ENCODE measurements at places on chromosomes 16 and 17. TPM values are rescaled to one million over a fixed set of nuclear protein-coding genes. Genes with fewer than 3 reads are reported as not detected.

- DNase-seq, result no peak
These were observed 6.8 kb downstream of the ACD start for GRCh38 chr16:67653128-67653788.

DNA sequence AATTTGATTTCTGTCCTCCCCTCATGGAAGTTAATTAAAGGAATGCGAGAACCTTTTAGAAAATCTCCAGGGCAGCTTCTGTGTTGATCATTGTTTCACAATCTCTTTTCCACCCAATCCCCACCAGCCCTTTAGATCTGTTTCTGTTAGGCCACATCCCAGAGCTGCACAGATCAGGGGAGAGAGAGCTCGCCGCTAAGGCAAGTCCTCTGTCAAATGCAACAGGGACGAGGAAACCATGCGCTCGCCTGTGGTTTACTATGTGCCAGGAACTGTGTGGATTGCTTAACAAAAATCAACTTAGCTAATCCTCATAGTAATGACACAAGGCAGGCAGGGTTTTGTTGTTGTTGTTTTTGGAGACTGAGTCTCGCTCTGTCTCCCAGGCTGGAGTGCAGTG lies 115.4 kb downstream of the SALL1 start:
- no peak for DNase-seq

GRCh38 chr17:46212634-46213435 lies 19.6 kb upstream of the KANSL1 start:
- DNase-seq, result no peak

DNA sequence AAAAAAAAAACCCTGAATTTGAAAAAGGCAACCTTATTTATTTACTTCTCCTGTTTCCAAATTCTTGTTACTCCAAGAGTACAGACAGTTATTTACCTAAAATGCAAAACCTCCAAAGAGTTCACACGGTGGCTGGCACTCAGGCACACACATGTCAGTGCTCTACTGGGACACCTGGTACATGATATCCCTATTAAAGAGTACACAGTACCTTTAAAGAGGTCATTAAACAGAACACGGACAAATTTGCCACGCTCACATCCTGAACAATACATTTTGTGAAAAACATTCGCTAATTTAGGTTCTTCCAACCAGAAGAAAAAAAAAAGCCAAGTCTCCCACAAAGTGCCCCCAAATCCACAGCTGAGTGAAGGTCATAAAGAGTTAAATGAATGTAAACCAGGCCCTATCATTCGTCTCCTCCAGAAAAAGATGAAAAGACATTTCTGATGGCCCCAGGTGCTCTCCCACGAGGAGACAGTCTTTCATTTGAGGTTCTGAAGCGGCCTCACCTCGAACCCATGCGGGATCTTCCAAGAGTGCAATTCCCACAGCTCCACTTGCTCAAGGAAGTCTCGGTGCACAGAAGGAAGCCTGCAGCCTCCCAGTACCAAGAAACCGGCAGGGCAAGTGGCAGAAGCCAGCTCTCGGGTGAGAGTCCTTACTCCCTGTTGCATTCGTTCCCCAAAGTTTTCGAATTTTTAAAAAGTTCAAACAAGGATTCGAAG lies 993 bp downstream of the ERN1 start:
- no peak for DNase-seq

GRCh38 chr16:52634104-52634503 lies 87.2 kb upstream of the TOX3 start:
- no peak for DNase-seq

- no peak for DNase-seq
These were observed 17.6 kb downstream of the CDK5R1 start for GRCh38 chr17:32504166-32504990.

- DNase-seq, result peak; percentile 95
These were observed 943 bp upstream of the COTL1 start for GRCh38 chr16:84618581-84619460.

- DNase-seq, result no peak
These were observed 152.5 kb downstream of the LGALS9B start for GRCh38 chr17:20314834-20315233.

DNA sequence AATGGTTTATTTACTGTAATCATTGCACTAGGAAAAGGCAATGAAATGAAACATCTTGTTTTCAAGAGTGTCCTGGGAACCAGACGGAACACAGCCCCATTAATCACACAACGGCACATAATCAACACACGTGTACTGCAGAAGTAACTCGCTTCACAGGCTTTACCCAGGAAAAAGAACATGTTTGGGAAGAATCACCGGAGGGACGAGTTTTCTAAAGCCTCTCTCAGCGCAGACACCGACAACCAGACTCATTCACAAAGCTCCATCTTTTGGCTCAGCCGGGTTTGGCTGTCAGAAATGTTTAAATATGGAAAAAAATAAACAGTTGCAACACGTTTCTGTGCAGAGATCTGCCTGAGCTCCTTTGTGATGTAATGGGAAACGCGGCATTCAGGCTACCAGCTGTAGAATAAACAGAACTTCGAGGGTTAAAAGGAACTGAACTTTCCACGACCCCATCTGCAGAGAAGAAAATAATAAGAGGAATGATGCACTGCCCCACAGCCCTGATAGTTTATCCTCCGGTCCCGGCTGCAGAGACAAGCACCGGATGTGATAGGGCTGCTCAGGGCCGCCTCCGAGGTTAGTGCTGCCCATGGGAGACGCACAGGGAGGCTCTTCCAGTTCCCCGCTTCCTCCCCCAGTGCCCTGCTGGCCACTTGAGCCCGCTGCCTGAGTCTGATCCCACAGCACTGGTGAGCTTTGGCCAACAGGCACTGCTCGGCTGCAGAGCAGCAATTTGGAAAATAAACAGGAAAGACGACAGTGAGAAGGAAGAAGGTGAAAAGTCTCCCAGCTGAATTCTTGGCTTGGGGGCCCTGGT lies 119.8 kb downstream of the HIC1 start:
- DNase-seq, result no peak

DNA sequence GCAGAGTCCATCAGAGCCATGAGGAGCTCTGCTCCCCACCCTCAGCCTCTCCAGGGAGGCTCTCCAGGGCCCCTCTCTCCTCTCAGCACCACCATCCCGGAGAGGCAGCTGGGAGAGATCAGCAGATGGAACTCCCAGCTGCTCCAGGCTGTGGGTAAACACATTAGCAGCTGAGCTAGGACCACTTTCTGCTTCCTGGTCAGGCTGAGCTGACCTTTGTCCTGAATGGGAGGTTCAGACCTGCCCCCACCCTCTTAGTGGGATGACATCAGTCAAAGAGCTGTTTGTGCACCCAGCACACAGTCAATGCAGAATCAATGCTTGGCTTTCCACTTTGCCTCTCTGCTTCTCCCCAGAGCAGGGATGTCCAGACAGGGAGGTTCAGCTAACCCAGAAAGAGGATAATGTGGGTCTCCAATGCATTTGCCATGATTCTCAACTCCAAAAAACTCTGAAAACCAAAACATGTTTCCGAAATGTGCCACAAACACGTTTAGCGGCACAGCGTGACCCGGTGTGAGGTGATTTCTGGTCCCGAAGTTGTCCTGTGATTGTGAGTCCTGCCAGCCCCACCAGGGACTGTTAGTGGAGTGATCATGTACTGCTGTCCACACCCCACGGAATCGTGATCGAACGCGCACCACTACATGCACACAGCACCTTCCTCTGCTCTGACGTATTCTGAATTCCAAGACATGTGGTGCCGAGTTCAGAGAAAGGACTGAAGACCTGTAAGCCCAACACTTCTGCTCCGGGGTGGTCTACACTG lies 6.7 kb downstream of the GPR142 start:
- DNase-seq, result no peak

DNA sequence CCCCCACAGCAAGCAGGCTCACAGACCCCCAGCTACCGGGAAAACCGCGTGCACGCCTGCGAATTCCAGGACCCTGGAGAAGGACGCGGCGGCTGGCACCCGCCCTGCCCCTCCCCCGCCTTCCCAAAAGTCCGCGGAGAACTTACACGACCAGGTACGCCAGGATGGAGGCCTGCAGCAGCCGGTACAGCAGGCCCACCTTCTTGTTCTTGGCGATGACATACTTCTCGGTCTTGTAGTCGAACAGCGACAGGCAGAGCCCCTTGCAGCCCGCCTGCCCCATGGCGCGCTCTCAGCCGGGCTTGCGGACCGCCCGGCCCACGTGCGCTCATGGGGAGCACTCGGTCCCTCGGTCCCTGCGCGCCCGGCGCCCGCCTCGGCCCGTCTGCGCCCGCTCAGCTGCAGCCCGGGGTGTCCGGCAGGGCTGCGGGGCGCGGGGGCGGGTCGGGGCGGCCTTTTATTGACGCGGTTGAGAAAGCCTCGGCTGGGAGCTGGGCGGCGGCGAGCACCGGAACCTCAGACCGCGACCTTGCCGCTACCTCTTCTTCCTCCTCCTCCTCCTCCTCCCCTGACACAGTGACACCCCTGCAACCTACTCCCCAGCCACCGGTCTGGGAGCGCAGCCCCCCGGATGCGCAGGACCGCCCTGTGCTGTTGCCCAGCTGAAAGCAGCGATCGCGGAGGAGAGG lies at the start of gene P2RX5:
TSS of gene P2RX5 (minus strand) at position 433 of the 689 bp plus-strand sequence. CDS start at position 283, 150 bp downstream.
- DNase-seq, result no peak

- DNase-seq, result no peak
These were observed 46.5 kb downstream of the STX8 start for GRCh38 chr17:9529033-9529700.

GRCh38 chr17:19249681-19250080 lies 12.5 kb downstream of the EPN2 start:
- DNase-seq, result no peak

- no peak for DNase-seq
These were observed 35.3 kb downstream of the SOCS3 start for GRCh38 chr17:78324391-78325075.

CPHXL2 gene
- not detected for total RNA-seq

DNA sequence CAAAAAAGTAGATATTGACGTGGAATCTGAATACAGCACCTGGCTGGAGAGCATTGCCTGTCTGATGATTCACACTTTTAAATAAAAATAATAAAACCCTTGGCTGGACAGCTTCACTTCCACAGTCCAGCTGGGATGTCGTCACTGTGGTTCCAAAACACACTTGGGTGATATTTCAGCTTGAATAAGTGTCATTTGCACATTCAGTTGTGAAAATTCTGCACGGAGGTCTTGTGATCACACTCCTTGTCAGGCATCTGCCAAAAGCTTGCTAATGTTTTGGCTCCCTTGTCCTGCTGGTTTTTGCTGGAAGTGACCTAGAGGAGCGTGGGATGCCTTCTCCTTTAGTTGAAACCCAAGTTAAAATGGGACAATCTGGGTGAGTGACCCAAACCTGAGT lies 60.7 kb downstream of the PCTP start:
- no peak for DNase-seq

DNA sequence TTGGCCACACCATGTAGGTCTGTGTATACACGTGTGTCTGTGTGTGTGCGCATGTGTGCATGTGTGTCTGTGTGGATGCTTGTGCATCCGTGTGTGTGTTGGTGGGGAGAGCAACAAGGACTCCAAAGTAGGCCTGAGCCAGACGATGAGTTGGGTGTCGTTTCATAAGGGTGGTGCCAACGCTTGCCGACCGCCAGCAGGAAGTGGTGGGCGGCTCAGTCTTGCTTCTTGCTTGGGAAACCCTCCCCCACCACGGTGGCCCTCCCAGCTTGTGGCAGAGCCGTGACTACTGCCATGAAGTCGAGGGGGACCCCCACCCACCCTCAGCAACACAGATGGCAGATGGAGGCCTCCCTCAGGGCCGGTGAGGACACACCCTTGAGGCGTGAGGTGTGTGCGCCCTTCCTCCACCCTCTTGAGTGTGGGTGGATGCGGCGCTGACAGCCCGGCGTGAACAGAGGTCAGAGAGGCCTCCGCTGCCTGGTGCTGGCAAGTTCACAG lies 17.5 kb downstream of the SBK1 start:
- no peak for DNase-seq

DNA sequence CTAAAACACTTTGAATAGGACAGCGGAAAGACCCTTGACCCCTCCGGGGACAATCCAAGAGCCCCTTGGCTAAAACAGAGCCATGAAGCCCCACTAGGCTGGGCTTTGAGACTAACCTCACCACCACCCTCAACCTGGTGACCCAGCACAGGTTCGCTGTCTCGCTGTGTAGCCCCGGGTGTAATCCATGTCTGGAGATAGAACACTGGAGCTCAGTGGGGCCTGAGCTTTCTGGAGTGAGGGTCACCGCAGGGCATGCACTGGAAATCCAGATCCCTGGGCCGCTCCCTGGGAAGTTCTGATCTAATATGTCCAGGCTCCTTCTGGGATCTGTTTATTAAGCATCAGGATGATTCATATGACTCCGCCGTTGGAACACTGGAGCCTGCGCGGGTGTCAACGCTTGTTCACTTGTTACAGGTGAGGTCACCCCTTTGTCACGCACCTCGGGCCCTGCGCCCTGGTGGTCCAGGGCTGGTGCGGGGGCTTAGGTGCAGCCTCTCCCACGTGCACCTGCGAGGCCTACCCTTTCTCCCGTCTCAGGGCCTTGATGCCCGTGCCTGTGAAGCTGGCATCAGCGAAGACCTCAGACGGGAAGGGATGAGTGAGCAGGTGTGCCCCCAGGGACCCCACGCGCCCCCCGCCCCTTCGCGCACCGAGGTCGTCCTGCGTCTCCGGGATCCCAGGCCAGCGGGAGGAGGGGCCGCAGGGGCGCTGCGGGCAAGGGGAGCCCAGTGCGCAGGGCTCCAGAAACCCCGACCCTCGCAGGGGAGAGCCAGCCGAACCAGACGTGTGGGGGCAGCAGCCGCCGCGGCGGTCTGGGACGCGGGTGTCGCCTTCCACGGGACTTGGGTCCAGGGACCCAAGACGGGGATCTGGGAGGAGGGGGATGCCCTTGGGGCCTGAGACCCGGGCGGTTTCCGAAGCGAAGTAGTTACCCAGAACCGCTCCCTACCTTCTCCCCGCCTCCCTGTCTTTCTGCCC lies 224.1 kb upstream of the FOXF1 start:
- no peak for DNase-seq

FAM20A gene
- total RNA-seq, result 0.13 TPM

GRCh38 chr17:36949461-36949927 lies 740 bp downstream of the AATF start:
- no peak for DNase-seq

- no peak for DNase-seq
These were observed 1.7 kb downstream of the ABCA8 start for GRCh38 chr17:68953340-68953997.

GRCh38 chr17:51121620-51122472 lies 1.2 kb upstream of the SPAG9 start:
- DNase-seq, result peak; percentile 94

- DNase-seq, result no peak
These were observed 10.4 kb downstream of the RPUSD1 start for GRCh38 chr16:777826-778225.

- DNase-seq, result no peak
These were observed 49.9 kb downstream of the MAP2K4 start for GRCh38 chr17:12070561-12070960.

CDH5 gene
- total RNA-seq, result 0.67 TPM

DNA sequence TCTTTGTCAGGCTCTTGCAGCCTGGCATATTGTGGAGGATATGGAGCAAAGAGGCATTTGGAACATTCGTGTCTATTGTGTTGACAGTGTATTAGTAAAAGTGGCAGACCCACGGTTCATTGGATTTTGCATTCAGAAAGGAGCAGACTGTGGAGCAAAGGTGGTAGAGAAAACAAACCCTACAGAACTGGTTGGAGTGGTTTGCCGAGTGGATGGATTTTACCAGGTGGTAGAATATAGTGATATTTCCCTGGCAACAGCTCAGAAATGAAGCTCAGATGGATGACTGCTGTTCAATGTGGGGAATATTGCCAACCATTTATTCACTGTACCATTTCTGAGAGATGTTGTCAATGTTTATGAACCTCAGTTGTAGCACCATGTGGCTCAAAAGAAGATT lies 44.5 kb downstream of the EFCAB13 start:
- DNase-seq, result no peak

MED13 gene
- 33.8 TPM for total RNA-seq

GRCh38 chr17:64277831-64278562 lies 14.9 kb upstream of the TEX2 start:
- no peak for DNase-seq

Measured in kidney epithelial cell (primary cell).